AG10803 (cell line): ENCODE measurements at places on chromosomes 11 and 22.

- DNase-seq, result no peak
Observed at GRCh38 chr11:70488171-70488703, 89.9 kb downstream of the CTTN start.

- DNase-seq, result no peak
Observed at GRCh38 chr11:2574553-2575535, 125.0 kb downstream of the KCNQ1OT1 start.

DNA sequence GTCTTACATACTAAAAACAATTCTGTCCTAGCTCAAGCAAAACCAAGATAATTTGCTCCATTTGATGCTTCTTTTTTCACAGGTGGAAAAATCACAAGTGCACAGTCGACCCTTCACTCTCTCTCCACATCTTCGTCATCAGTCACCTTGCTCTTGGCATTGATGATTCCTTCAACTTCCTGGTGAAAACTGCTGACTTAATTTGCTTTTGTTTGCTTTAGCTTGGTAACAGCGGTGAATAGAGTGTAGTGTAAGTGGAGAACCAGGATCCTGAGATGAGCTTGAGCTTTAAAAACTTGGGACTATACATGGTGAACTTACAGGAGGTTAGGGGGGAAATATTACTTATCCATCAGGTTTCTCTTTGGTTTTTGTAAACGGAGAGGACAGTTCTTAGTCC lies 331.1 kb upstream of the ARHGAP42 start:
- no peak for DNase-seq

DNA sequence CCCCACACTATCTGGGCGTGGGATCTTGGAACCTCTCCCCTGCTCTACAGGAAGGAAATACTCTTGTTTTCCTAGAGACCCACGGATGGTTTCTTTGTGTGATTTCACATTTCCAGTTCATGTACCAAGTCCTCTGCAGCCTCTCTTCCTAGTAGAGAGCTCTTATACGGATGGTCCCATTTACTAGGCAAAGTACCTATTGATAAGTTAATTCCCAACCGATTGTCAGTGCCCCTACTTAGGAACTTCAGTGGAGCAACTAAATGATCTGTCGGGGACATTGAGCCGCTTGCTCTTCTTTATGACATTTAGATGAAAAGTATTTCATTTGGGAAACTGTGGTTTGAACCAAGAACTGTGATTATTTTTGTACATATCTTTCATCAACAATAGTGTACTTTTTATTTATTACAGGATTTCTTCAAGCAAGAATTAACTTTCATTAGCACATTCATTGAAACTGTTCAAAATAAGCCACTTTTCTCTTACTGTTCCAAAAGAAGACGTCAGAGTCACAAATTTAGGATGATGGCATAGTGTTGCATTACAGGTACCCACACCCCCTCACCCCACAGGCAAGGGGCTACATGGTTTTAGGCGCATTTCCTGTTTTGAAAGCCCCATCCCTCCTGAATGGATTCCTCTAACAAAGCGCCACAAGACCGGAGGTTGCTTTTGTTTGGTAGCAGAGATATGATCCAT lies 34.2 kb downstream of the ELMOD1 start:
- no peak for DNase-seq

DNA sequence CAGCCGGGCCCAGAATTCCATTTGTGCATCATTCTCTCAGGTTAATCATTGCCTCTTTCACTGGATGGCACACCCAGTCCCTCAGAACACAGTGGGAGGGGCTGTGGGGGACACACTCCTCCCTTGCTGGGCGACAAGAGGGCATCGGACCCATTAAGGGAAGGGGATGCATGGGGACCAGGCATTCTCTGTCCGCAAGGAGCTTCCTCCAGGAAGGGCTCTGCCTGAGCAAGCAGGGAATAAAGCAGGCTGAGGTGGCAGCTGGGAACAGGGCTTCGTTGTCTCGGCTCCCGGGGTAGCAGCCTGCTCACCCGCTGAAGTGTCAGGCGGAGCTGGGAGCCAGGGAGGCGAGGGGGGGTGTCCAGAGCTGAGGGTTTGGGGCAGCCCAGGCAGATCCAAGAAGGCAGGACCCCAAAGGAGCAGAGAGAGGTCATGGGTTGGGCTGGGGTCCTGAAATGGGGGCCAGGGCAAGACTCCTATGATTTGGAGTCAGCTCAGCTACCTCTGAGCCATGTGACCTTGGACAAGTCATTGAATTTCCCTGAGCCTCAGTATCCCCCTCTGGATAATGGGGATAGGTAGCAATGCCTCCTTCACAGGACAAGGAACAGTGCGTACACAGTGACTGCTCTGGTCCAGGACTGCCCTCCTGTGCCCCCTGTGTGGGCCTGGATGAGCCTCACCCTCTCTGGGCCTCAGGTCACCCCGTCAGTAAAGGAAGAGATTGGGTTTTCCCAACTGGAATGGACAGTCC lies 1.4 kb downstream of the GAL3ST1 start:
- no peak for DNase-seq

DNA sequence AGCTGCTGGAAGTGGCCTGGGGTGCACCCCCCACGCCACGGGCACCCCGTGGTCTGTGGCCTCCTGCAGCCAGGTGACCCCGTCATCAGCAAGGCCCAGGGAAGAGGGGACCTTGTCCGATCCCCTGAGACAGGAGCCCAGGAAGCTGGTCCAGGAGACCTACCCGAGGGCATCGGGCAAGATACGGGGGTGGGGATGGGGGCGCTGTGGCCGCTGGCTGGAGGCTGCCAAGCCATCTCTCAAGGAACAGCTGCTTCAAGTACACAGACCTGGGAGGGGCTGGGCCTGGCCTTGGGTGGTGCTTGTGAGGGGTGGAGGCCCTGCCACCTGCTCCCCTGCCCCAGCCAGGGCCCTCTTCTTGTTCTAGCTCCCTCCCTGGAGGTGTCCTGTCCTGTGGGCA lies 1272.1 kb downstream of the BRD1 start:
- DNase-seq, result no peak

DNA sequence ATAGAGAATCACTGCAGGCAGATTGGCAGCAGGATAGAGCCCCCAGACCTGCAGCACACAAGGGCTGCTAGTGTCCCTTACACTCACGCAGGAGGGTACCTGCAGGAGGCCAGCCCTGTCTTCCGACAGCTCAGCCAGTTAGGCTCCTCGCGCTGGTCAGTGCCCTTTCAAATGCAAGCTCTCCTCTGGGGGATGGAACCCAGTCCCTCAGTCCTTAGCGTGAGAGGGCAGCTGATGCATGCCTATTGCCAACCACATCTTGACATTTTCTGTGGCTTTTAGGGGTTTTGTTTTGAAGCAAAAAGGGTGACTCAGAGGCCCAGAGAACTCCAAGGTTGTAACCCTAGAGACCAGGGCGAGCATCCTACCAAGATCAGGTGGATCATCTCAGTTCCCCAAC lies 40.0 kb downstream of the WNT11 start:
- DNase-seq, result peak; percentile 42
